Hematopoietic multipotent progenitor cell treated with erythropoietin and hydrocortisone succinate and interleukin-3 and kit ligand, for 17 days (in vitro differentiated cells): ENCODE measurements at places on chromosomes 13 and 19.

DNA sequence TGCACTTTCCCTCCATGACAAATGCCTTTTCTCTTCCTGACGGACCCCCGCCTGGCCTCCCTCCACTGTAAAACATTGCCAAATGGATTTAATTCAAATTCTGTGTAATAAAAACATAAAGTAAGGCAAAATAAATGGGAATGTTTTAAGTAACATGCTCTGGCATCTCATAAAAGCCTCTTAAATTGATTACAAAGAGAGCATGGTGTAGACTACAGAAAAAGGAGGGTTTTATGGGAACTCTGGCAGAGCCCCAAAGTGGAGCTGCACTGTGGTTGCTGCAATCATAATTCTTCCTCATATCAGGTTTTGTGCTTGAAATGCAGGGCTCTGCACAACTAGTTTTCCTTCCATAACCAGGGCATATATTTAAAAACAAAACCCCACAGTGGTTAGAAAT, 44.3 kb upstream of the SIAH3 start:
- DNase-seq: no peak

DNA sequence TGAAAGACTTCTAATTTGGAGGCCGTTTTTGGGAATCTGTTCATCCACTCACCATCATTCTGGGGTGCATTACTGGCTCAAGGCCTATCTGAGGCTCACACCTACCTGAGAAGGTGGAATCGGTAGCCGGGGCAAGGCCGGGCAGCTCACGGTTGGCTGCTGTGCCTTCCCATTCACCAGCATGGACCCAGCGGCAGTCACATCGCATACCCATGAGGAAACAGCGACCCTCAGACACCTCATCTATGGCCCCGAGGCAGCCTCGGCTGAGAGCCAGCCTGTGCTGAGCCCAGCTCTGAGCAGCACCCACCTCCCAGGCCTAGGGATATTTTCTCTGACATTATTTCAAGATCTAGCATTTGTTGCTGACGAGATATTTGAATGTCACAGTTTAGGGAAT, 130.5 kb downstream of the ATP11A start:
- DNase-seq: no peak

- DNase-seq: no peak
Observed at GRCh38 chr19:46068345-46069258, 27.8 kb upstream of the IGFL4 start.

DNA sequence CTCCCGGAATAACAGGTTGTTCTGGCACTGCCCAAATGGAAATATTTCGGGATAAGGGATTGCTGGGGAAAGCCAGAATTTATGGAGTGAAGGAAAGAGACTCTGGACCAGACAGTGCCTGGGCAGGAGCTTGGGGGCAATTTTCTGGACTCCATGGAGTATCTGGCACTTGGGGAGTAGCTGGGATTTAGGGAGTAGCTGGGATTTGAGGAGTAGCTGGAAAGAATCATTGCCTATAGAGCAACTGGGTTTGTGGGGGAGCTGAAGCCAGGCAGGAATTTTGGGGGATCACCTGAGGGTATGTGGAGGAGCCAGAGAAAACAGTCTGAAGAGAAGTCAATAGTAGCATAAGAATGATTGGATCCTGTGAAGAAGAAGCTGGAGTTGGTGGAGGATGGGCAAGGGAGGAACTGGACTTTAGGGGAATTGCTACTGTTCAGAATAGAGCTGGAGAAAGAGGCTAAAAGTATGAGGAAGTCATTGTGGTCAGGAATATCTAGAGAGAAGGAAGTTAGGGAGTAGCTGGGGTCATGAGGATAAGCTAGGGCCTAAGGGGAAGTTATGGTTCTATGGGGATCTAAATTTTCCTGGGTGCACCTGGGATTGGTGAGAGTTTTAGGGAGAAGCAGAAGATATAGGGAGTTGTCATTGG, 14.8 kb downstream of the FSD1 start:
- no peak for DNase-seq

GRCh38 chr13:111168107-111168506, 53.0 kb downstream of the ARHGEF7 start:
- no peak for DNase-seq
